ENCODE measurements at places on chromosomes 1 and 21.

GRCh38 chr1:38129971-38130370 is 83.4 kb upstream of the POU3F1 start:
- no peak for DNase-seq

DNA sequence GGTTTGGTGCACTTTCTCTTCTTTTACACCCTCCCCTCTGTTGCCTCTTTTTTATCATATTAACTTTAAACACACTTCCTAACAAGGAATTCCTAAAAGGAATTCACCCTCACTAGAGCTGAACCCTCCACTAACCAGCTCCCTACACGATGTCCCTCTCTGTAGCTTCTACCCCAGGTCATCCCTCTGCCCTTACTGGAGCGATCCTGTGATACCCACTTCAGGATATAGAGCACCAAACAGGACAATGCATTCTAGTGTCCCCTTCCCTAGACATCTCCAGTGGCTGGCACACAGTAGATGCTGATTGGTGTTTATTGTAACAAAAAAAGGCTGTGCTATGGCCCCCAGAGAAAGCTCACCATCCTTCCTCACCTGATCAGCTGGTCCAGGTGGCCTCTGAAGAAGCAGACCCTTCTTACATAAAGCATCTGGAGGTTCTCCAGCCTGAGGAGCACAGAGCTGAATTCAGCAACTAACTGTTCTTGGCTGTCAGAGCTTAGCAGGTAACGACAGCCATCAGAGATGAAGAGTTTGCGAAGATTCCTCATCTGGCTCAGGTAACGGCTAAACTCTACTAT is 1.4 kb downstream of the PRAMEF18 start:
- no peak for DNase-seq

- DNase-seq: no peak
Measured at GRCh38 chr1:17929224-17929623, 174.1 kb downstream of the ACTL8 start.

DNA sequence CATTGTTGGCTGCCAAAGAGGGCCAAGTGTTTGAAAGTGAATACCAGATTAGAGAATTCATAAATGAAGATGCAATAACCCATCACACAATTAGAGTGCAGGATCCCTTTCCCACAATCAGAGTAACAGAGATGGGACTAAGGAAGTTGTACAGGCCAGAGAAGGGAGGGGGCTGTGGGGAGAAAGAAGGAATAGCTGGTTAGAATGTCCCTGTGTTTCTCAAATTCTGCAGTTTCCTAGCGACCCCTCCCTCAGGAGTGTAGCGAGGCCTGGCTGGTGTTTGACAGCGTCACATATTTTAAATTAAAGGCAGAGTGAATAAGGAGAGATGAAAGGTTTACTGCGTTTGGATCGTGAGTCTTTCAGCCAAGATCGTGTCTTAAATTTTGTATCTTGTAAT is 58.1 kb downstream of the GALNT2 start:
- no peak for DNase-seq

- DNase-seq: no peak
Measured at GRCh38 chr21:42160111-42160721, 58.7 kb upstream of the ABCG1 start.

- DNase-seq: peak; percentile 66
Measured at GRCh38 chr1:178538192-178538916, 25.4 kb downstream of the TEX35 start.

- DNase-seq: peak; percentile 83
Measured at GRCh38 chr1:26349188-26349876, 4.6 kb downstream of the CRYBG2 start.

DNA sequence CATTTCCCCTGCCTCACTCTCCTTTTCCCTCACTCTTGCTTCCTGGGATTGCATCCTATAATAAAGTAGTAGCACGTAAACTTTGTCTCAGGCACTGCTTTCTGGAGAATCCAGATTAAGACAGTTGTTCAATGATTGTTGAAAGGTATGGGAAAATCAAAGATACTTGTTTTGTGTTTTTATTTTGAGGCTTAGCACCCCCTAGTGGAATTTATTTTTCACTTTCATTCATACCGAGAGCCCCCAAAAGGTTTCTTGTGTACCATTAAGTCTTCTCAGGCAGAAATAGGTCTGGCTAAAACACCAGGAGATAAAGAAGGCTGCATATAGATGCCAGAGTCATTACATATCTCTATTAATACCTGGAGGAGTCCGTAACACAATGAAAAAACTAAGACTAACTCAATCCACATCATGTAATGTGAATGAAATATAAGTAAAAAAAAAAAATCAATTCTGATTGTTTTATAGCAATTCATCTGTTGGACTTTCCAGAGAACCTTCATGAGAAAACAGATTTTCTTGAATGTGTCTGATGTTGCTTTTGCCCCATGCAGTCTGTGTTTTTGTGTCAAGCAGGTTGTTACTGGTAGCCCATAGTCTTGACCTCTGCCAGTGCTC is 103.5 kb downstream of the RPE65 start:
- peak; percentile 63 for DNase-seq

DNA sequence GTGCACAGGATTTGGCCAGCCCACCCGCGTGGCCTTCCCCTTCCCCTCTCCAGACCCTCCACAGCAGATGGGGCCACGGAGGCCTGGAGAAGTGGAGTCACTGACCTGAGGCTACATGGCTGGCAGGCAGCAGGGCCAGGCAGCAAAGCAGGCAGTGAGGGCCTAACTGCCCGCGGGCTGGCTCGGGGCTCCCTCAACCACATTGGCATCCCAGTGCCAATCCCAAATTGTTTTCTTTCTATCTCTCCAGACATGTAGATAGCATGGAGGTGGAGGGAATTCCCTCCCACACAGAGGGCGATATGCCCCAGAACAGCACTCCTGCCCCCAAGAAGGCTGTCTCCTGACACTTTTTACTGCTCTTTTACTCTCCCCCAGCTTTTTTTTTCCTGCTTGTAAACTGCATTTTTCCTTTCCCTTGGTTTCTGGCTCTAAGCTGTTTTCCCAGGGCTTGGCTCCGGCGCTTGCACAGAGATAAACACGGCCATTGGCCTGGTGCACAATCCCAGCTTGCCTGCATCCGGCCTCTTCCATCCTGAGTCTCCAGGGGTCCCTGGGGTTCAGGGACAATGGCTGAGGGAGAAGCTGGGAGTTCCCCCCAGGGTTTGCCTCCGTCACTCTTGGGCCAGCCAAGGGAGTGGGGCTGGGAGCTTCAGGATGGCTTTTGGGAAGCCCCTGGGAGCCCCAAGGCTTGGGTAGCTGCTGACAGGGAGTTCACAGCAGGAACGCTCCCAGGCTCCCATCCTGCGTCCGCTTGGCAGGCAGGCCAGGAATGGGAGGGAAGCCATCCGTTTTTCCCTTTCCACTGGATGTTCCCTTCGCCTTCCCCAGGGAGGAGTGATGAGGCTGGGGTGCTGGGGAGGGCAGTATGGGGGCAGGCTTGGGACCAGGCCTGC is 7.0 kb downstream of the EPHX1 start:
- DNase-seq: peak; percentile 92

DNA sequence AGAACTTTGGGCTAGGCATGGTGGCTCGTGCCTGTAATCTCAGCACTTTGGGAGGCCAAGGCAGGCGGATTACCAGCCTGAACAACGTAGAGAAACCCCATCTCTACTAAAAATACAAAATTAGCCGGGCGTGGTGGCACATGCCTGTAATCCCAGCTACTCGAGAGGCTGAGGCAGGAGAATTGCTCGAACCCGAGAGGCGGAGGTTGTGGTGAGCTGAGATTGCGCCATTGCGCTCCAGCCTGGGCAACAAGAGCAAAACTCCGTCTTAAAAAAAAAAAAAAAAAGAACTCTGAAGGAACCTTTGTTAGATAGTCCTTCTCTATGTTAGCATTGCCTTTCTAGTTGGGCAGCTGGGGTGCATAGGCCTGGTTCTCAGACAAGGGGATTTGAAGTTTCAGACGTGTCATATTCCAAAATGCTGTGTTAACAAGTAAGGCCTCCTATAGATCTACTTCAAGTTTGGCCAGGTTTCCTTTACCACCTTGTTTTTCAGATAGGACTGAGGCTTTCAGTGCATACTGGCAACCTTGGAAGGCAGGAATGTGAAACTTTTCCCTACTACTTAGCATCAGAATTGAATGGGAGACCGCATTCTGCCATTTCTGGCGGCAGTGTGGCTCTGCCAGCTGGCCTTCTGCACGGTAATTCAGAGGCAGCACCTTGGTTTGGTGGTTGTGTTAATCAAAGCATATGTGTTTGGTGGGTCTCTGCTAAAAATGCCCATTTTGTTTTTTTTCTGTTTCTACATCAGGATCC is 6.1 kb downstream of the UQCRH start:
- DNase-seq: no peak

DNA sequence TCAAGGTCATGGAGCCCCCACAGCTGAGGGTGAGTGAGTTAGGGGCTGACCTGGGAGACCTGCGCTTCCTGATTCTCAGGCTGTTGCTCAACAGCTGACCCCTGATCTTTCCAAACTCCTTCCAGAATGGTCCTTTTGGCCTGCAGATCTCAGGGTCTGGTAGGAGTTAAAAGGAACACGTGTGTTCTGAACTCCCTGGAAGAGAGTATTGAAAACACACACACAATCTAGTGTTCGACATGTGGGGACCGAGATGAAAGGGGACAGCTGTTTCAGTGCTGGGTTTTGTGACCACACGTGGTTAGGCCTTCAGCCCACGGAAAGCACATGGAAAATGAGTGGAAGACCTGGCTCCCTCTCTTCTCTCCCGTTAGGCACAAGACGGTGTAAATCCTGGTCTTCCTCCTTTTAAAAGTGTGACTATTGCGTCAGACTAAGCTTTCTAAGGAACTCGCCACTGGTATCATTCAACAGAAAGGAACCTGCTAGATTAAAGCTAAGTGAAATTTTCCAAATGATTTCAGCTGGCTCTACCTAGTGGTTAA is 49.6 kb downstream of the RUNX1 start:
- DNase-seq: peak; percentile 11

- peak; percentile 8 for DNase-seq
Measured at GRCh38 chr1:18256282-18257235, 149.0 kb downstream of the IGSF21 start.

DNA sequence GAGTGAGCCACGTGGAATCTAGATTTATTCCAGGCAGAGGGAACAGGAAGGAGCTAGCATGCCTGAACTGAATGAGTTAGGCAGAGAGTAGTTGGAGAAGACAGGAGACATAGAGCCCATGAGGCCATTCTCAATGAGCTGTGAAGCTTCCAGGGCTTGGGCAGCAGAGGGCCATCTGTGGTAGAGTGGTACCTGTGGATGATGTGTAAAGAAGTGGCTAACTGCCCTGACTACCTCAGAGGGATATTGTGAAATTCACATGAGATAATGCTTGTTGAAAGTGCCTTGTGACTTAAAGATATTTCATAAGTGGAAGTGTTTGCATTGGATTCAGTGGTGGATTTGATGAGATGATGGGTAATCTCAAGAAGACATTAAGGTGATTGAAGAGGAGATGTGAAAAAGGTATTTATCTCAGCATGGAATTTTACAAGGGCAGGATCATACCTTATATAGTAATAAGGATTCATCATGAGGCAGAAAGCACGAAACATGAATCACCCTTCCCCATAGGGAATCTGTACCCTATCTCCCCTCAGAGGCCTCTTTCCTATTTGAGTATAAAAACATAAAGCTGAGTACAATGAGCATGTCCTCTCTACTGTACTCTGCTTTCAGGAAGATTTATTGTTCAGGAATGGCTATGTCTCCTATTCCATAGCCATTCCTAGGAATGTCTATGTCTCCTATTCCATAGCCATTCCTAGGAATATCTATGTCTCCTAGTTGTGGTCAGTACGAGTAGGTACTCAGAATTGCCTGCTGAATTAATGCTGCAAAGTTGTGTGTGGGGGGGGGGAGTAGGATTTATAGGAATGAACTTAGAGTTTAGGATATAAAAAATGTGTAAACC is 146.8 kb downstream of the PAPPA2 start:
- DNase-seq: no peak

- DNase-seq: no peak
Measured at GRCh38 chr1:76144247-76144646, 69.7 kb downstream of the ST6GALNAC3 start.

DNA sequence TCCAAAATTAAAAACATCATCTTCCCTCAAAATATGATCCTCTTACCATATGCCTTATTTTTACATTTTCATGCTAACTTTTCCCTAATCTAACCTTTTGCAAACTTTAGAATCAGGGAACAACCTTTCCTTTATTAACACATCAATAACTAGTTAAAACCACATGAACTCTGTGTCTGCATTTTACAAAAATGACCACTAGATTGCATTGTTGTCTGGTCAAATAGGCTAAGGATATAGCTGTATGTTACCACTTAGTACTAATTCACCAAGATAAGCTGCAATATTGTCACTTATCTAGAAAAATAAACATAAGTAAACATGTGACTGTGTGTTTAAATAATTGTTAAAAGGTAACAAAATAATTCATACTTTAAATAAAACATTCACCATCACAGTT is 82.3 kb downstream of the DENND1B start:
- peak; percentile 43 for DNase-seq

DNA sequence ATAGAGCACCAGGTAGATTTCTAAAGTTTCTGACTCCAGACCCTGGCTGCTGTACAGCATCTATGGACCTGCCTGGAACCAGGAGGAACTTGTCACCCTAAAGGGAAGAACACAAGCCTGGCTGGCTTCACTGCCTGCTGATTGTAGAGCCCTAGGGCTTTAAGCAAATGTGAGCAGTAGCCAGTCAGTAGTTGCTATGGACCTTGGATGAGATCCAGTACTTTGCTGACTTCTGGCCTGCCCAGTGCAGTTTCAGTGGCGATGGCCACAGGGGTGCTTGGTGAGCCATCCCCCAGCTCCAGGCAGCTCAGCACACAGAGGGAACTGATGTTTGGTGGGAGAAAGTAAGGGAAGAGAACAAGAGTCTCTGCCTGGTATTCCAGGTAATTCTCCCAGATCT is 68.4 kb downstream of the ATP6V1G3 start:
- no peak for DNase-seq

DNA sequence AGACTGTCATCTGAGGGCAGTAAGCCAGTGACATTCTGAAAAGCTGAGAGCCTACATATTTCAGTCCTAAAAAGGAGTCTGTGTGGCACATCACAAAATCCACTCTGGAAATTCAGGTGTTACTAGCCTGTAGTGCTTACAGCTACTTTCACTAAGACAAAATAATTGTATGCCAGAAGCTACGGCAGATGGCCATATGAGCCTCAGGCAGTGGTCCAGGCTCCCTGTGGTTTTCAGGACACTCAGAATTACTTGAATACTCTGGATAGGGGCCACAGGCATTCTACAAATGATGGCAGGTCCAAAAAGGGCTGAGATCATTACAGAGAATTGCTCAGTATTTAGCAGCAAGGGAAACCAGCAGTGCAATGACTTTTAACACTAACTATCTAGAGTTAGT is 527.1 kb downstream of the MRPL39 start:
- DNase-seq: no peak

DNA sequence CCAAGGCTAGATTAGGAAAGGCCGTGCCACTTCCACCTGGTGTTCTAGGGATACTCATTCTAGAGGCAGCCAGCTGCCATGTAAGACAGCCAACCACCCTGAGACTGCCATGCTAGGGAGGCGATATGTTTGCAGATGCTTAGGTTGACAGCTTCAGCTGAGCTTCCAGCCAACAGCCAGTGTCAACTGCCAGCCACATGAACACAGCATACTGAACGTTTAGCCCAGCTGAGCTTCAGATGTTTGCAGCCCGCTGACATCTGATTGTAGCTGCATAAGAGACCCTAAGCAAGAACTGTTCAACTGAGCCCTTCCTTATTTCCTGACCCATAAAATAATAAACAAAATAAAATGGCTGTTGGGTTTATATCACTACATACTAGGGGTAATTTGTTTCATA is 5.0 kb upstream of the KCNC4 start:
- no peak for DNase-seq
